ENCODE measurements at places on chromosomes 3 and 15.

DNA sequence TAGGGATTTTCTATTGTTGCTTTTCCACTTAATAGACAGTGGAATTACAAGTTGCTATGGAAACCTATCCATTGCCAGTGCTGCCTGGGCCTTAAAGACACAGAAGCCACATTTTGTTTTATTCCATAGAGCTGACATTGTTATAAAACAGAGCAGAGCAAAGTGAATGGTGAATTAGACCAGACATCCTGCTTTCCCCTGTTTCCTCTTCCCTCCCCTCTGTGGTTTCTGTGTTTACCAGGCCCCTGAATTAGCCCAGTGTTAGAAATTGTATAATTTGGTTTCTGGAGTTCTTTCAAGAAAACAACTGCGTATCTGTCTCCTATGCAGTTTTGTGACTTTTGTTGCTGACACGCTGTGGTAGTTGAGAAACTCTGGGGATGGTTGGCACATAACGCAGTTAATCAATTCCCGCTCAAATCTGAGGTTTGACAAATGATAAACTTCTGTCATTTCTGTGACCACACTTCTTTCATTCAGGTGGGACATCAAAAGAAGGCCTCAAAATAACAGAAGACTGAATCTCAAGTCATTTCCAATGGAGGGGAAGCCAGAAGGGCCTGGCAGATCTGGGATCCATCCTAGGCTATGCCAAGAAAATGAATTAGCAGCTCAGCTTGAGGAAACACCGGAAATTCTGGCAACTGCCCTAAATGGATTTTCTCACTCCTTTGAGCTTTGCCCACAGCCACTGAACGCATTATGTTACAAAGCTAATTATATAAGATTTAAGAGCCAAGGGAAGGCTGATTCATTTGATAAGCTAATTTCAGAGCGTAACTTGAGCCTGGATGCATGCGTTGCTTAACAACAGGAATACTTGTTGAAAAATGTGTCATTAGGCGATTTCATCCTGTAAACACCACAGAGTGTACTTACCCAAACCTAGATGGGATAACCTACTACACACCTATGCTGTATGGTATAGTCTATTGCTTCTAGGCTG lies 46.9 kb downstream of the NR1D2 start:
- DNase-seq = no peak

DNA sequence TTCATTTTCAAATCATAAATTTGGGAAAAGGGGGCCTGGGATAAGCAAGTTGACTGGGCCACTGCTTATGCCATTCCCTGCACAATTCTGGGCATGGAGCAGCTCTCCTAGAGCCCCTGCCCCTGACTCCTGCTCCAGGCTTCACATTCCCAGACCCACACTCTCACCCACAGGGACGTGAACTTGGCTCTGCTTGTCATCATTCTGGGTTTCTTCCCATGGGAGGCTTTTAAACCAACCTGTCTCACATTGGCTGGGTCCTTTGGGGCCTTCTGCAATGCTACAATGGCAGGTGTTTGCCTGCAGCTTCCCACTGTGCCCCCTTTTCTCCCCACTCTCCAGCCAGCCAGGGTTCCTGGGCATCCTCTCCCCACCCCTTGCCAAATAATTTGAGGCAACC lies 49.1 kb downstream of the CYP19A1 start:
- no peak for DNase-seq

- DNase-seq = no peak
Observed at GRCh38 chr15:91887321-91887720, 33.8 kb downstream of the SLCO3A1 start.

DNA sequence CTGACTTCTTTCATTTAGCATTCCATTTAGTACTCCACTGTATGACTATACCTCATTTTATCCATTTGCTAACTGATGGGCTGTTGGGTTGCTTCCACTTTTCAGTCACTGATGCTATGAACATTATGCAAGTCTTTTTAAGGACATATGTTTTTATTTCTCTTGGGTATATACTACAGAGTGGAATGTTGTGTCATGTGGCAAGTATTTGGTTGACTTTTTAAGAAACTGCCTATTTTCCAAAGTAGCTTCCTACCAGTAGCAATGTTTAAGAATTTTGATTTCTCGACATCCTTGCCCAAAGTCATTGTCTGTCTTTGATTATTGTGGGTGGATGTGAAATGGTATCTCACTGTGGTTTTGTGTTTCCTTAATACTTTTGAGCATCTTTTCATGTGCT lies 110.1 kb upstream of the TPM1 start:
- DNase-seq = no peak

DNA sequence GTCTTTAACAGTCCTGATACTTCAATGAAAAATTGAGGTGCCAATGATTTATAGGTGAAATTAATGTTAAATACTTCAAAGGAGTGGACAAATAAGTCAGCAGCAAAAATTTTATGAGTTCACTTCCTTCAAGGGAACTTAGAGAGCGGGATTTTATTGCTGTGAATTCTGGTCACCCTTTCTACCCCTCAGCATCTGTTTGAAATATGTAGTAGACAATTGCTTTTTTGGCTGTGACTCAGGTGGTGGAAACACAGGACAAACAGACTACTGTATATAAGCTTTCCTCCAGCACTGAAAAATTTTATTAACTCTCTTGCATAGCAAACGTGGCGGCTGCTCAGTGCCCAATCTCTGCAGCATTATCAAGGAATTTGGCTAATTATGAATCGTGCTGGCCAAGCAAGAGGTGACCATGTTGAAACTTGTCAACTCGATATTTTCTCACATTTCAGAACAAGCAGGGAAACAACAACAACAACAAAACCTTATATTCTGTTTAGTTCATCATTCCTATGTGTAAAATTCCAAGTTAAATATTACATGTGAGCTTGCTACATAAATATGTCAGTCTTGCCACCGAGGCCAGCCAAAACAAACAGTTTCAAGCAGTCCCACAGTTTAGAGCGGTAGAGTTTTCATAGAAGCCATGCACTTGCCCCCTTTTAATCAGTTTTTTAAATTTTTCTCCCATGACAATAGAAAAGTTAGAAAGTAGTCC lies 420.2 kb downstream of the FOXP1 start:
- DNase-seq = no peak
